Breast epithelium (tissue), 4 donors: ENCODE measurements at places on chromosomes 12 and 14.

DNA sequence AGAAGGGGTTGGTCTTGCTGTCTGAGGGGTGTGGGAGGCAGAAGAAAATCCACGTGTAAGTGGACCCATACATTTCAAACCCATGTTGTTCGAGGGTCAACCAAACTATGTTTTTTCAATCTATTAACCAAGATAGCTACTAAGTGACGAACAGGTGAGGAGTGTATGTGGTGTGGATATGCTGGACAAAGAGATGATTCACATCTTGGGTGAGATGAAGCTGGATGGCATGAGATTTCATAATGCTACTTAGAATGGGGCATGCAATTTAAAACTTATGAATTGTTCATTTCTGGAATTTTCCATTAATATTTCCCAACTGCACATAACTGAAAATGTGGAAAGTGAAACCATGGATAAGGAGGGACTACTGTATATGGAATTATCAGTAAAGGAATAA is 17.9 kb upstream of the KTN1 start:
- peaks cover 4% of the 10 kb centered on the region for H3K4me1 ChIP-seq
- H3K27me3 ChIP-seq, result no peaks in the 10 kb centered on the region
- H3K4me3 ChIP-seq, result no peak overlapping the region
- no peak overlapping the region for H3K27ac ChIP-seq

DNA sequence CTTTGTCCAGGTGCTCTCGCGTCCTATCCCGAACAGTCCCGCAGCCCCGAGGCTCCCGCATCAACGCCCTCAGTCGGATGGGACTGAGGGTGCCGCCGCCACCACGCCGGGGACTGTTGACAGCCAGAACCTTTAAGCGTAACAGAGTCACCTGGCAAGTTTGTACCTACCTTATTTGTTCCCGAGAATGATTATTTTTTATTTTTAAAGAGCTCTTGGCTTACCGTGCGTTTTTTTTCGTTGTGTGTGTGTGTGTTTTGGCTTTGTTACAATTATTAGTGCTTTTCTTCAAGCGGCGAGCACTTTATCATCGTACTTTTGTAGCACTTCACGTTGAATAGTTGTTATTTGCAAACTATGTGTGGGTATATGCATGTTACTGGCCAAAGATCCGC is 463 bp downstream of the COA8 start:
- H3K27me3 ChIP-seq, result no peaks in the 10 kb centered on the region
- no peaks in the 10 kb centered on the region for H3K36me3 ChIP-seq
- H3K27ac ChIP-seq, result peak overlapping the region; percentile 97

DNA sequence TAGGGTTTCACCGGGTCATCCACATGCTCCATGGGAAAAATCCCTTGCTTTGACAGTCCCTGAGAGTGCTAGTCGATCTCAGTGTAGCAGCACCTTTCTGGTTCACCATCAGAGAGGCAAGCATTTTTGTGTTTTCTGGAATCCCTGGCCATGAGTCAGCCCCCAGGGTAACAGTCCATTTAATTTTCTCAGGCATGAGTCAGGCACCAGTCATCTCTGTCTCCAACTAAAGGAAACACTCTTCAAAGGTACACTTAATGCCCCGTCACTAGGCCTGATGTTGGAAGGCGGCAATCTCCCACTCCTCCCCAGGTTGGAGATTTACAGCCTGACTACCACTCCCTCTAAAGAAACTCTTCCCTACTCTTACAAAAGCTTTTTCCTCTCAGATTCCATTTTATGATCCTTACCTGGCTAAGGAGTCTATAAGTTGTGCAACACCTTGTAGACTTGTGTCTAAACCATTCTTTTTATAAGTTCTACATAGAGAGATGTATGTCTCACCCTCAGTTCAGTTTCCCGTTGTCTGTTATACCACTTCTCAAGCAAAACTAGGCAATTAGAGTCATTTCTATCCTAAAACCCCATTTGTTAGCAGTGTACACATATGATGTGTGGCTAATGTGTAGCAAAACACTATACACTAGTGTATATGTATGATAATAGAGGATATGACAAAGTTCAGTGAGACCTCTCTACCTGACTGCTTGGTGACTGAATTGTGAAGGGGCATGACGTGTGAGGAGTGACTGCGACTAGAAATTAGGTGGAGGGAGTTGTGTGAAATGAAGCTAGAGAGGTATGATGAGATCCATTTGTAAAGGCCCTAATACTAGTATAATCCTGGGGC is 24.6 kb downstream of the TMEM19 start:
- H3K4me3 ChIP-seq, result no peak overlapping the region
- no peak for DNase-seq
- no peak overlapping the region for H3K27ac ChIP-seq
- H3K27me3 ChIP-seq, result no peaks in the 10 kb centered on the region
- H3K36me3 ChIP-seq, result no peaks in the 10 kb centered on the region

DNA sequence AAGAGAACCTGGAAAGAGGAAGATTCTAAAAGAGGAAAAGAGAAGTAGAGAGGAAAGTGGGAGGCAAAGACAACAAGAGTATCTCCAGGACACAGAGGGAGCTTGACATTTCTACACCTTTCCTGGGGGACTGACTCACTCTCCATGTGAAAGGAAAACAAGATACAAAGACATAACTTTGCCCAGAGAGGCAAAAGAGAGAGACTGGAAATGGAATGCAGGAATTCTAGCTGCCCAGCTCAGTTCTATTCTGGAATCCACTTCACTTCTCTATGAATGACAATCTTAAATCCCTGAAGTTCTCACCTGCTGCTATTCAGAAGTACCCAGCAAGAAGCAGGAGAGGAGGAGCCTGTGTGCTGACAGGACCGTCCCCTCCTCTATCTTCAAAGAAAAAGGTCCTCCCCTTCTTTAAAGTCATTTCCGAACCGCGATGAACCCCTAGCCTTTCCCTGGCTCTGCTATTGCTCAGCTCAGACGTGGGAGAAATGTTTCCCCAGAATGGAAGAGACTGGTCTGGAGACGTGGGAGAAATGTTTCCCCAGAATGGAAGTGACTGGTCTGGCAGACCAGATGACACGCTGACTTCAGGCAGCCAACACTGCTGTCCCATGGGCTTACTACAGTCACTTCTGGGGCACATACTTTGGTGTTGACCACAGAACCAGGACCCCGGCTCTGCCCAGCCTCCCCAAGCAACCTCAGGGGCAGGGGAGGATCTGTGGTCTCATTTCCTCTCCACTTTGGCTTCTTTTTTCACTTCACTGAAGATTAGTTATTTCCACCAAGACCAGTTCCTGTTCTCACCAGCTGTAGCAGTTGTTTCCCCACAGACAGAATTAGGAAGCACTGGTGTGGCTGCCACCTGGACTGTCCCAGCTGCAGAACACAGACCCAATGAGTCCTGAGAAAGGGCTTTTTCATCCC is 8.3 kb downstream of the FMNL3 start:
- peak overlapping the region; percentile 75 for H3K27ac ChIP-seq
- no peak overlapping the region for H3K4me3 ChIP-seq
- H3K27me3 ChIP-seq, result no peaks in the 10 kb centered on the region
- no peak for DNase-seq

GRCh38 chr14:101153691-101154090 is 250.2 kb upstream of the RTL1 start:
- H3K36me3 ChIP-seq, result no peaks in the 10 kb centered on the region
- H3K4me1 ChIP-seq, result no peaks in the 10 kb centered on the region
- H3K27me3 ChIP-seq, result no peaks in the 10 kb centered on the region
- no peak overlapping the region for H3K27ac ChIP-seq
- no peak overlapping the region for H3K4me3 ChIP-seq

DNA sequence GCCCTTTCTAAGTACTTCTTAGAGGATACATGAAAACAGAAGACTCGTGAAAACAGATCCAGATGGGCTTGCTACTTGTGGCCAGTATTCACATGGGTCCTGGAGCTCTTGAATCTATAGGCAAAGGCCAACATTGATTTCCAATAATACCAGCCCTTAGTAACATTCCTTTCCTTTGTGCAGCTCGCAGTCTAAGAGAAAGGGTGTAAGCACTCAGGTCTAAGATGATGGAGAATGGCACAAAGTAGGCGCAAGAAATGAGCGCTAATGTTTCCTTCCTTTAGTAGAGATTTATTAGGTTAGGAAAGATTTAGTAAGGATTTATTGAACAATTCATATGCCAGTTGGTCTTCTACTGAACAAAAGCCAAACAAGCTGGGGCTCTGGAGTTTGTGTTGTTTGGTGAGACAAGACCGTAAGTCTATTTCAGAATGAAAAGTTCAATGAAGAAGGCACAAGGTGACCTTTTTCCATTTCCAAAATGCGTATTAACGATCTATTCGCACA is 525 bp downstream of the RNU6-8 start:
- peak overlapping the region; percentile 92 for H3K27ac ChIP-seq
- H3K4me3 ChIP-seq, result peak overlapping the region; percentile 75
- no peaks in the 10 kb centered on the region for H3K27me3 ChIP-seq

DNA sequence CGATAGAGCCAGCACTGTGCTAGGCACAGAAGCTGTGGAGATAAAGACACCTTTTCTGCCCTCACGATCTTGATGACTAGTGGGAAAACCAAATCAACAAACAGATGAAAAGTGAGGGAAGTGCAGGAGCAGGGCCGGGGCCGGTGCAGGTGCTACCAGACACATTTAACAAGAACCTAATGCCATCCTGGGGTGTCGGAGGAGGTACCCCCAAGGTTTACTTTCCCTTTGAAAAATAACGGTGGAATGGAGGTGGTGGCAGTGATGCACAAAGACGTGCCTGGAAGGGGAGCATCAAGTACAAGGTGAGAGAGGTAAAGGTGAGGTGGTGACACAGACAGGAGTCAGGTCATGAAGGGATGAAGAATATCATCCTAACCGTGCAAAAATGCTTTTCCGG is 22.1 kb downstream of the SLC6A13 start:
- H3K4me3 ChIP-seq, result no peak overlapping the region
- no peak for DNase-seq
- no peaks in the 10 kb centered on the region for H3K27me3 ChIP-seq
- no peaks in the 10 kb centered on the region for H3K4me1 ChIP-seq
- no peak overlapping the region for H3K27ac ChIP-seq

DNA sequence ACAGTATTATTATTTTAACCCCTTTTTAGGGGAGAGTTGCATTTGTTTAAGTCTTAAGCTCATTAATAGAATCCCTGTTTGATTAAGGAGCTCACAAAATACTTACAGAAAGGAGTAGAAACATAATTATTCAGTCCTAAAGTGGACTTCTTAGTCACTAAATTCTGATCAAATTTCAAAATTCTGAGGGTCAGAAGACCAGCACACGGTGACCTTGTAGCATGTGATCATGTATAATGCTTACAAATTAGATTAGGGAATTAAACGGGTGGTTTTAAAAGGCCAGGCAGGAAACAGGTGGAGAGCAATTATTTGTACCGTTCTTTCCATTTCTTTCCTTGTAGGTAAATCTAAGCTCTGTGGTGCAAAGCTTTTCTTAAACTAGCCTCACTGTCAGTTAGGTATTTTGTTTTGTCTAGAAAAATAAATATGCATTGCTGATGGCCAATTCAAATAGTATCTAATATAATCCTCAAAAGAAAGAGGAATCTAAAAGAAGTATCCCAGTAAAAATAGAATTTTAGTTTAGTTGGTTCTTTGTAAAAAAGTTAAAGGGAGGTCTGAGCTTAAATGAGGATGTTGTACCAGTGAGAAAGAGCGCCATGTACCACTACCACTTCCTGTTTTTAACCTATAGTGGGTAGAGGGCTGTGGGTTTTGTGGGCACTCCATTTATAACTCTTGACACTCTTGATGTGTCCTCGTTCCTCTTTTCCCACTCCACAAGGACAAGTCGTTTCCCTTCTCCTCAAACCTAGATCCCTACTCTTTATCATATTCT is 51.1 kb downstream of the SLC38A1 start:
- H3K27me3 ChIP-seq, result no peaks in the 10 kb centered on the region
- DNase-seq, result no peak
- no peaks in the 10 kb centered on the region for H3K36me3 ChIP-seq
- H3K27ac ChIP-seq, result peak overlapping the region; percentile 61

GRCh38 chr12:96371790-96372699 is 28.2 kb downstream of the CDK17 start:
- H3K4me1 ChIP-seq, result no peaks in the 10 kb centered on the region
- no peaks in the 10 kb centered on the region for H3K27me3 ChIP-seq
- no peaks in the 10 kb centered on the region for H3K36me3 ChIP-seq
- no peak for DNase-seq
- no peak overlapping the region for H3K4me3 ChIP-seq

- H3K4me3 ChIP-seq, result no peak within 1 kb of the TSS
- DNase-seq, result no peak
- H3K27ac ChIP-seq, result no peak within 1 kb of the TSS
- H3K36me3 ChIP-seq, result no peaks in the 10 kb centered on the region
- no peaks in the 10 kb centered on the region for H3K4me1 ChIP-seq
These were observed at the start of gene NRIP2 for GRCh38 chr12:2834581-2835491. Gene NRIP2 (minus strand): TSS chr12:2835035. CDS start chr12:2834983, 52 bp downstream.

GRCh38 chr12:119544765-119545625 is 48.6 kb upstream of the TMEM233 start:
- no peaks in the 10 kb centered on the region for H3K27me3 ChIP-seq
- H3K4me1 ChIP-seq, result no peaks in the 10 kb centered on the region
- no peak overlapping the region for H3K4me3 ChIP-seq
- no peaks in the 10 kb centered on the region for H3K36me3 ChIP-seq
- H3K27ac ChIP-seq, result no peak overlapping the region

GRCh38 chr14:81400852-81401251 is 728 bp upstream of the STON2 start:
- H3K36me3 ChIP-seq, result no peaks in the 10 kb centered on the region
- H3K4me3 ChIP-seq, result no peak overlapping the region
- peaks cover 18% of the 10 kb centered on the region for H3K4me1 ChIP-seq
- peak; percentile 74 for DNase-seq
- no peaks in the 10 kb centered on the region for H3K27me3 ChIP-seq
- peak overlapping the region; percentile 94 for H3K27ac ChIP-seq

- no peaks in the 10 kb centered on the region for H3K4me1 ChIP-seq
- H3K4me3 ChIP-seq, result no peak overlapping the region
- no peak for DNase-seq
- no peaks in the 10 kb centered on the region for H3K36me3 ChIP-seq
- H3K27me3 ChIP-seq, result no peaks in the 10 kb centered on the region
These were observed 102.7 kb downstream of the RBM19 start for GRCh38 chr12:113863455-113863845.

GRCh38 chr12:84056-84455 is 17.5 kb downstream of the IQSEC3 start:
- no peak overlapping the region for H3K4me3 ChIP-seq
- H3K27me3 ChIP-seq, result no peaks in the 10 kb centered on the region
- no peaks in the 10 kb centered on the region for H3K36me3 ChIP-seq
- H3K27ac ChIP-seq, result no peak overlapping the region
- no peaks in the 10 kb centered on the region for H3K4me1 ChIP-seq

GRCh38 chr12:54701940-54702592 is 53.9 kb upstream of the DCD start:
- no peak overlapping the region for H3K4me3 ChIP-seq
- no peaks in the 10 kb centered on the region for H3K27me3 ChIP-seq
- H3K27ac ChIP-seq, result no peak overlapping the region
- H3K36me3 ChIP-seq, result no peaks in the 10 kb centered on the region
- no peak for DNase-seq
- no peaks in the 10 kb centered on the region for H3K4me1 ChIP-seq

DNA sequence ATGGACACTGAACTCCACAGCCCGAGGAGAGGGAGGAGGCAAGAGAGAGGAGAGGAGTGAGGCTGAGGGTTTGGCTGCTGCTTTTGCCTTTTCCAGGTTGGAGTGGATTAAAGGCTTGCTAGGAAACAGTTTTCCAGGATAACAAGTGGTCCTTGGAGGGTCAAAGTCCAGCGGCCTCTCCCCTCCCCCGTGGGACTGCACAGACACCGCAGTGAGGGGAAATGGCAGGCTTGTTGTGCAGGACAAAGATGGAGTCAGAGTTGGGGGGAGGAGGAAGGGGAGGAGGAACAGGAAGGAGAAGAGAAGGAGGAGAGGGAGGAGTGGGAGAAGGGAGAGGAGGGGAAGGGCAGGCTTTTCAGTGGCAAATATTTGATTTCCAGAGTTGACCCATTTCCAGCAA is 245.5 kb downstream of the RBM19 start:
- H3K27me3 ChIP-seq, result no peaks in the 10 kb centered on the region
- no peak overlapping the region for H3K4me3 ChIP-seq
- no peak overlapping the region for H3K27ac ChIP-seq
- no peaks in the 10 kb centered on the region for H3K36me3 ChIP-seq
